ENCODE measurements at places on chromosomes 11 and 22.

DNA sequence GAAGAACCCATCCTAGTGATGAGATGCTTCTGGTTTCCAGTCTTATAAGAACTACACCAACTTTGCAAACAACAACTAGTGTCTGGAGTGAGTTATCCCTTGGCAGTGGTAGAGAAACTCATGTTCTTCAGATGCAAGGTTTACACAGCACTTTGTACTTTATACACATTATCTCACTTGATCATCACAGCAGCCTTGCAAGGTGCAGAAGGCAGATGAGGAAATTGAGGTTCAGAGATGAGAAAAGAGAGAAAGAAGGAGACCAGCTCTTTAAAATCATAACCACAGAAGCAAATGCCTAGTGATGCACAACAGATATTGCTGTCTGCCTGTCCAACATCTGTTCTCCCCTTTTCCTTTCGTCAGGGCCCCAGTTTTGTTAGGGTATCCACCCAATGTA lies 16.7 kb upstream of the CD44 start:
- ATAC-seq, result no peak

DNA sequence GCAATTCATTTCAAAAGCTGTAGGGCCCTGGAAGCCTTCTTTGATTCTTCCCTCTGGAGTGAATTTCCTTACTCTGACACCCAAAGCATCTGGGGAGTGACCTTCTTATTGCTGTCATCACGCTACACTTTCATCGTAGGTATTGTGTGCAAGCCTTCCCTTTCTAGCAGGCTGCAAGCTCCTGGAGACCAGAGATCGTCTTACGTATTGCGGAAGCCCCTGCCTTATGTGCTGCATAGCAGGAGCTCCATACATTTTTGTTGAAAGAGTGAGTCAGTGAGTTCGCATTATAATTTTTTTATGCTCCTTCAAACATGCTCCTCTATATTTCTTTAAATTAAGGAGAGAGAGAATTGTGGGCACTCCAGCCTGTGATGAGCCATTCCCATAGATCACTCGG lies 21.2 kb upstream of the TMEM218 start:
- no peak for ATAC-seq

GRCh38 chr11:10568486-10568941 lies at the start of gene LYVE1:
TSS of gene LYVE1 (minus strand) at chr11:10568665. CDS start at chr11:10568532, 133 bp downstream.
- ATAC-seq, result no peak

DNA sequence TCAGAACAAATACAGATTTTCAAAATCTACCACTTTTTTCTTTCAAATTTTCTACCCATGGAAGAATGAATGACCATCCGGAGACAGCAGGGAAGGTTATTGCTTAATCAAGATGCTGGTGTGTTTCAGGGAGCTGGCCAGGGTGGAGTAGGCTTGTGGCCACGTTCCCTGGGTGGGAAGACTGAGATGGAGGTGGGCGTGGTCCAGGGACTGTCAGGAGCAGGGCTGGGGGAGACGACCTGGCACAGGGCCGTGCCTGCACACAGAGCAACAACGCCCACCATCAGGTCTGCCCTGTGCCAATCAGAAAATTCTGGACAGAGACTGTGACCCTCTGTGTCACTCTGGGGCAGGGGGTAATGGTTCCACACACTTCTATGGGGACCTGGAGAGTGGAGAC lies 7.1 kb upstream of the APOBEC3H start:
- ATAC-seq, result no peak

DNA sequence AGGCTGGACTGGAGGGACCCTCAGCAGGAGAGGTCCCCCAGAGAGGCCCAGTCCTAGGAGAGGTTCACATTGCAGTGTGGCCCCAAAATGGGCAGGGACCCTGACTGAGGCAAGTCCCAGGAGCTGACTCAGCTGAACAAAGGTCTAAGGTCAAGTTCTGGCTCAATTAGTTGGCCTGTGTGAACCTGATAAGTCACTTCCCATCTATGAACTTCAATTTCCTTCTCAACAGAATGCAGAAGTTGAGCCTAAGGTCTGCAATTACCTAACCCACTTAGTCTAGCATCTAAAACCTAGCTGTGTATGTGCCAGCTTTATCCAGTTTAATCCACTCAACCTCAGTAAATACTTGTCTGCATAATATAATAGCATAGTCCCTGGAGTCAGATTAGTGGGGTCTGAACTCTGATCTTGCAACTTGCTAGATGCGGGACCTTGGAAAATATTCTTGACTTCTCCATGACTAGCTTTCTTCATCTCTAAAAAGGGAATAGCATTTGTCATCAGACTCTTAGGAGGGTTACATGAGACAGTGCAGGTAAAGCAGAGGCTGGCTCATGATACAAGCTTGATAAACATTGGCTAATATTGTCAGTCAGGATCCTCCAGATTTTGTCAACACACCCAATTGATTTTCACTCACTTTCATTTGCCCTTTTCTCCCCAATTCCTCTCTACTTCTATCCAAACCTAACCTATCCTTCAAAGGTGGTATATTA lies 465.5 kb downstream of the INSC start:
- no peak for ATAC-seq

DNA sequence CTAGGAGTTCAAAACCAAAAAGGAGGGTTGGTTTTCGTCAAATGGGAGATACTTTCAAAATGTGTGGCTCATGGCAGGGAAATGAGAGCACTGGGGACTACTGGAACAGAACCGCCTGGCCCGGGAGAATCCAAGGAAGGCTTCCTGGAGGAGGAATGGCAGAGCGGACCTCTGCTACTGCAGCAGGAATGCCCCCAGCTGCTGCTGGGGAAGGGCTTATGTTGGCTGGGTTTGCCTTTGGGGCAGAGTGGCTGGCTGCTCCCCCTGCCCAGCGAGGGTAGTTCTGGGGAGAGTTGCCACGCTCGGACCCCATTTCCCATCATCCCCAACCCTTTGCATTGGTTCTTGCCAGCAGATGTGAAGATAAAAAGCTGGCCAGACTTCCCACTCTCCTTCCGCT lies 10.6 kb upstream of the APOBEC3A start:
- no peak for ATAC-seq

DNA sequence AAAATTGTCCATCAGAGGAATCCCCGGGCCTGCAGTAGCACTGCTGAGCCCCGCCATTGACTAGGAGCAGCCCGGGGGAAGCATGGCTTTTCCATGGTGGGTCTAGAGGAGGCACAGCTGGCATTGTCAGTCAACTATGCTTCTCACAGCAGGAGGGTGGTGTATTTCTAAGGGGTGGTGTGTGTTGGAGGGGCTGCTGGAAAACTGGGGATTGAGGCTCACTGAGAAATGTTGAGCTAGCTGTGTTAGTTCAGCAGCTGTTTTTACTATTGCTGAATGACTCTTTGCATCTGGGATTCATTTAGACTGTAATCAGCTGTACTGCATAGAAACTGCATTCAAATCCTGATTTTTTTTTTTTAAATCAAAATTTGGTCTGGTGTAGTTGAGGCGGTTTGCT lies 5.6 kb downstream of the DDX10 start:
- ATAC-seq, result no peak

DNA sequence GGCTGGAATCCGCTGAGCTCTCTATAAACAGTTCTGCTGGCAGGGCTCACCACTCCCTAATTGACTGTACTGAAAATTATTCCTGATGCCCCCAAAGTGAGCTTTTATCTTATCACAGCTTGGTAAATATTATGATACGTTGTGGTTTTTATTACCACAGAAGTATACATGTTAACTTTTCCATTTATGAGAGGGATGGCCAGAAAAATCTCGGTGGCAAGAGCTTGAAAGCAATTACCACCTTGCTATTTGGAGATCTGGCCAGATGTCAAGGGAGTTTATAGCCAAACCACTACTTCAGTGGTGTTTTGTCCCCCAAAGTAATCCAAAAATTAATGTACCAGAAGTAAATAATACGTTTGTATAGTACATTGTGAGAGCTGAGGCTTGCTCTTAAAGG lies 75.4 kb upstream of the RCN1 start:
- ATAC-seq, result no peak

- no peak for ATAC-seq
Observed at GRCh38 chr11:119584193-119585042, 144.6 kb downstream of the NECTIN1 start.

GRCh38 chr22:42887523-42888507 lies 30.7 kb upstream of the ARFGAP3 start:
- ATAC-seq, result no peak

GRCh38 chr22:26658161-26658560 lies 773 bp downstream of the MIAT start:
- ATAC-seq, result no peak

DNA sequence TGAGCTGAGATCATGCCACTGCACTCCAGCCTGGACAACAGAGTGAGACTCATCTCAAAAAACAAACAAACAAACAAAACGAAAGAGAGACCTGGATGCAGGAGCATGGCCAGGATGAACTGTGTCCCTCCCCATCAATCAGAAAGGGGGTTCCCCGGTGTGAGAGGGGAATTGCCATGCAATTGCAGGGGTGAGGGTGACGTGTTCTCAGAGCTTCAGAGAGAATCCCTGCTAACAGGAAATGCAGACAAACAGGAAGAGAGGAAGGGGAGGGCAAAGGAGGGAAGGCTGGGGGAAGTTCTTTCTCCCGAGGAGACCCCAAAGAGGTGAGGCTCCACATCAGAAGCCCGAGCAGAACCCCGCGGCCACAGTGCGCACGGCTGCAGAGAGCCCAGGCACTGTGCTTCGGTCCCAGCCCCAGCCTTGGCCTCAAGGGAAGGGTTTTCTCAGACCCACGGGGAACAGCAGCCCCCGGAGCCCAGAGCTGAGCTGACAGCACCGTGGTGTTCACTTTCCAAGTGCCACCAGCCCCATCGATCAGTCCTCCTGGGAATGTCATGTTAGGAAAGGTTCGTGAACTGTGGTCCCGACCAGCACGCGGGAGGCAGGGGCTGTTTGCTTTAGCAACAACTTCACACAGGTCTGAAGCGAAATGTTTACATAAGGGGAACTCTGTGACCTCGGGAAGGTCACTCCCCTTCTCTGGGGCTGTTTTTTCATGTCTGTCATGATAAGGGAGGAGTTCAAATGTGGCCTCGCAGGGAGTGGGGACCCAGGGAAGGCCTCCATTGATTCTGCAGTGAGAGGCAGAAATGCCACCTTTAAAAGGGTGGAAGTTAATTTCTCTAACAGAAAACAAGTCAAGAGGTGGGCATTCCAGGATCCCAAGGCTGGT lies 108.0 kb upstream of the ANO1 start:
- no peak for ATAC-seq

DNA sequence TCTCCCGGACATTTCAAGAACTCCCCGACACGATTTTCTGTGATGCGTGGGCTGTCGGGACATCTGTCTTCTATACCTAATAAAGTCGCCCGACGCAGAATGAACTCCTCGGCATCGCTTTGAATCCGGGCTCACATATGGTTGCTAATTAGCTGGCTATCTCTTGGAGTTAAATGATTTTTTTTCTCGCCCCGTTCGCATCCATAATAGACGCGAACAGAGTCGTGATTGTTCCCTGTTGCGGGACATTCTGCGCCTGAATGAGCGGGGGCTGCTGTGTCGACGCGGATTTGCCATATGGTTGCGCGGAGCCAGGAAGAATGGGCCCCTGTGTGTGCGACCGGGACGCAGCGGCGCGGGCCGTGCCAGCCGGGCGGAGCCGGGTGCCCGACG lies 16.4 kb downstream of the CDKN1C start:
- ATAC-seq, result no peak

DNA sequence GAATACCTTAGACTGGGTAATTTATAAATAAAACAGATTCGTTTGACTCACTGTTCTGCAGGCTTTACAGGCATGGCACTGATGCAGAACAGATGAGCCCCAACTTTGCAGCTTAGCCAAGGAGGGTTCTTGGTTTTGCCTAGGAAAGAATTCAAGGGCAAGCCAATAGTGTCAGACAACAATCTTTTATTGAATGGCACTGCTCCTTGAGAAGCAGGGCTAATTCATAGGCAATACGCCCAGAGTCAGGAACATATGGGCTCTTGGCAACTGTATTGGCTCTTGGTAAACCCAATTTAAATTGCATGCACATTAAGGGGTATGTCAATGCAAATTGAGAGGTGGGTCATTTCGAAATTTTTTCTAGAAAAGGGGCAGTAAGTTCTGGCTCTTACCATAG lies 87.9 kb downstream of the RAB38 start:
- no peak for ATAC-seq

- ATAC-seq, result no peak
Observed at GRCh38 chr22:27627444-27627833, 174.1 kb downstream of the MN1 start.

DNA sequence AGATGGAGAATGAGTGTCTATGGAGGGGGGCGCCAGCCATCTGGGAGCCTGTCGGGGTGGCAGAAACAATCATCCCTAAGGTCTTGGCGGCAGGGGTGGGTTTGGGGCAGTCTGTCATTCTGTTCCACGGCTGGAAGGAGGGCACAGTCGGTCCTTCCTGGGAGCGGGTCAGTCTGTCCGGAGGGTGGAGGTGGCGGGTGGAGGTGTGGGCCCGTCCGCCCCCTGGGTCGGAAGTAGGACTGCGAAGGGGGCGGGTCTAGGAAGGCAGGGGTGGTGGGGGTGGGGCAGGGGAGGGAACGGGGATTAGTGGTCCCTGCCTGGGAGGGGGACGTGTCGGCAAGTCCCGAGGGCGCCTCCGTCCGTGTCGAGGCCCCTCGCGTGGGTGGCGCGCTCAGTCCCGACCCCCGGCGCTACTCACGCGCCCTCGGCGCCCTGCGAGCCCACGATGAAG lies 461 bp downstream of the TBC1D10A start:
- ATAC-seq, result peak; percentile 14

DNA sequence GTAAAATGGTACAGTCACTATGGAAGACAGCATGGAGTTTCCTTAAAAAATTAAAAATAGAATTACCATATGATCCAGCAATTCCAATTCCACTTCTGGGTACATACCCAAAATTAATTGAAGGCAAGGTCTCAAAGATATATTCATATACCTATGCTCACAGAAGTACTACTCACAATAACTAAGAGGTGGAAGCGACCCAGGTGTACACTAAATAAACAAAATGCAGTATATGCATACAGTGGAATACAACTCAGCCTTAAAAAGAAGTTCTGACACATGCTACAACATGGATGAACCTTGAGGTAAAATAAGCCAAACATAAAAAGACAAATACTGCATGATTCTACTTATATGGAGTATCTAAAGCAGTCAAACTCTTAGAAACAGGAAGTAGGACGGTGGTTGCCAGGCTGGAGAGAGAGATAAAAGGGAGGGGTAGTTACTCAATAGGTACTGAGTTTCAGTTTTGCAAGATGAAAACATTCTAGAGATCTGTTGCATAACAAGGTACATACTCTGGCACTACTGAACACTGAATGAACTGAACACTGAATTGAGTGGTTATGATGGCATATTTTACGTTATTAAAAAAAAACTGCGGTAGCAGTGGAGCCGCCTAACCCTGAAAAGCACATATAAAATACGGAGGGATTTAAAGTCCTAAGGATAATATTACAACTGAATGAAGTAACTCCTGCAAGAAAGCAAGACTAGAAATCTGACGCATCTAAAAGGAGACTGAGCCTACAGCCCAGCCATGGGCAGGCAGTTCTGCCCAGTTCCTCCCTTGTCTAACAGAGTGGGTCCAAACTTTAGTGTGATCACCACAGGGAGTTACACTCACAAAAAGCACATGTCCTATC lies 12.8 kb downstream of the DGCR2 start:
- ATAC-seq, result peak; percentile 92

GRCh38 chr11:131662993-131663392 lies 292.6 kb downstream of the NTM start:
- ATAC-seq, result no peak

All from activated CD4-positive, CD25-positive, alpha-beta regulatory T cell treated with anti-CD3 and anti-CD28 coated beads, Interleukin-2, amount 50 U/mL, for 24 hours (primary cell).